EH (cell line): ENCODE measurements at places on chromosomes 2 and 18.

- DNase-seq, result peak; percentile 13
Observed at GRCh38 chr2:148534416-148535204, 109.9 kb upstream of the EPC2 start.

DNA sequence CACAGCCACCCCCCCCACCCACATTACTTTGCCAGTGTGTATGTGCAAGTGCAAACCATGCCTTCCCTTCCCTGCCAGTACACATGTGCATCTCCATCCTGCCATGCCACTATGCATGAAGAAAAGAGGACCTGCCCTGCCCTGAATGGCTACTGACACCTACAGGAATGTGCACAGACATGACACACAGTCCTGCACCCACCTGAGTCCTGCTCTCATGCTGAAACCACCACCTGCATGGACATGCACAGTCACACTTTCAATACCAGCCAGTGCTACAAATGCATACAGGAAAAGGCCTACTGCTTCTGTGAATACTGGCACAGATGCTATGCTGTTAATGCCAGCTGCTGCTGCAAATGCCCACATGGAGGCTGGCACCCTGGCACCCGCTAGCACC lies 334.4 kb upstream of the DLGAP1 start:
- no peak for DNase-seq

DNA sequence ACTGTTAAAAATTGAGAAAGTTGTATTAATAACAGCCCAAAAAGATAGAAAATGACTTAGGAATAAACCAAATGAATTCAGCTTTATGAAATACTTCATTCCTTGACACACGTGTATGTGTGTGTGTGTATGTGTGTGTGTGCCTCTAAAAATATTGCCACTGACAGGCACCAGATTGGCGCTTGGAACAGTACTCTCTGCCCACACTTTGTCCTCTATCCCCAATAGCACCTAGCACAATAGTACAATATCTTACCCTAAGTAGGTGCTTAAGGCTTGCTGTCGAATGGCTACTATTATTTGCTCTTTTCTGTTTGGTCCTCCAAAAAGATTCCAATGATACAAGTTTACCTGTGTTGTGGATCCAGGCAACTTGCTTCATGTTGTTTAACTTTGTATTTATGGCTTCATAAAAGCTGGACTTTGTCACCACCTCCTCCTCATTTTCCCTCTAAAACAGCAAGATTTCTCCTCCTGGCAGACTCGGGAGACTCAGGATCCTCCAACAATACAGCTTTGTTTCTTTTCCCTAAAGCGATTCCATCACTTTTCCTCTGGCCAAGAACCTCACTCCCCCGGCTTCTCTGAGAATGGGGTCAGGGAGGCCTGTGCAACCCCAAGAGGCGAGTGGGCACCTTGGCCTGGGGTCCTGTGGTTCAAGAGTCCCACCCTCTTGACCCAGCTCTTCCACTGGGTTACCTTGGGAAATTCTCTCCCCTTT lies 43.3 kb upstream of the LCLAT1 start:
- DNase-seq, result no peak

DNA sequence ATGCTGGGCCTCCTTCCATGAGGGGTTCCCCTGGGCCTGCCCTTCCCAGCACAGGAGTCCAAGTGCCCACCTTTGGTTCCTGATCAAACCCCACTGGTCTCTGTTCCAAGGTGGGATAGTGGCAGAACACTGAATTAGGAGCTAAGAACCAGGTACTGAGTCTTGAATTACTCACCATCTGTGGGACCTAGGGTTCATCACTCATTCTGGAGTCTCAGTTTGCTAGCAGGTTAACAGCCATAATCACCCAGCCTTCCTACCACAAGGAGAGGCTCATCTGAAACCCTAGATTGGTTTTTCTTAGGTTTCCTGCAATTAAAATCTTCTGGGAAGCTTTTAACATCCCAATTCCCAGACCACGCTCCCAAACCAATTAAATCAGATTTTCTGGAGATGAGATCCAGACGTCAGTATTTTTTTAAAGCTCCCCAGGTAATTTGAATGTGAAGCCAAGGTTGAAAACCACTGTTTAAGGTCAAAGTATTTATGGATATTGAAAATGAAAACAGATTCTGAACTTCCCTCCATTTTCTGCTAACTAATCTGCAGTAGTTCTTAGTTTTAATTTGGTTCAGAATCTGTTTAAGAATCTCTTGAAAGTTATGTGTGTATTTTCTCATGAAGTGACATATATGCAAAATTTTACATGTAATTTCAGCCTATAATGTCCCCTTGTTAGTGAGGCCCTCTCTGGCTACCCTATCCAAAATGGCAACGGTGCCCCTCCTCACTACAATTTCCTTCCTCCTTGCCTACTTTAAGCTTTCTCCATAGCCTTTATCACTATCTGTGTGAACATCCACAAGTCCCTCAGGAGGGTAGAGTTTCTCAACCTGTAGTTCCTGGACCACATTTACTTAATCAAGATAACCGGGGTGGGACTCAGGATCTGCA lies 166.5 kb upstream of the CXCR4 start:
- DNase-seq, result no peak

- no peak for DNase-seq
Observed at GRCh38 chr18:43863180-43863579, 585.9 kb upstream of the SYT4 start.

DNA sequence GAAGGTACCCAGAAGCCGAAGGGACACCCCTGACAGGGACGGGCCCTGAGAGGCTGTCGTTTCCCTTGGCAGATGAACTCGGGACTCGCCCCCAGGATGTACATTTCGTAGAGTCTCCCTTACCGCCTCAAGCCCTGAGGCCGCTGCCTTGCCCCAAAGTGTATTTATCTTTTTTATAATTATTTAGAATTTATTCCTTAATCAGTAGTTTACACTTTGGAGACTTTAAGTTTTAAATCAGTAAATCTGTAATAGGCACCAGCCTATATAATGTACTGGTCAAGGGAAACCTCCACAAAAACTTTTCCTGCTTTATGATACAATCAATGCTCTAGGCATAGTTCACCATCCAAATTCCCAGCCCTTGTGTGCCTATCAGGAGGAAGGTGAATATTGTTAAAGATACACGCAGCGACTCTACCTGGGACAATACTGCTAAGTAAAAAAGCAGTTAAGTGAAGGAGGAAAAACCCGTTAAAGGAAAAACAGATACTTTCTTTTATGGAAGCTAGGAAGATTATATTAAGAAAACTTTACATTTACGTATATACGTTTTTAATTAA lies 848 bp downstream of the VRK2 start:
- no peak for DNase-seq

DNA sequence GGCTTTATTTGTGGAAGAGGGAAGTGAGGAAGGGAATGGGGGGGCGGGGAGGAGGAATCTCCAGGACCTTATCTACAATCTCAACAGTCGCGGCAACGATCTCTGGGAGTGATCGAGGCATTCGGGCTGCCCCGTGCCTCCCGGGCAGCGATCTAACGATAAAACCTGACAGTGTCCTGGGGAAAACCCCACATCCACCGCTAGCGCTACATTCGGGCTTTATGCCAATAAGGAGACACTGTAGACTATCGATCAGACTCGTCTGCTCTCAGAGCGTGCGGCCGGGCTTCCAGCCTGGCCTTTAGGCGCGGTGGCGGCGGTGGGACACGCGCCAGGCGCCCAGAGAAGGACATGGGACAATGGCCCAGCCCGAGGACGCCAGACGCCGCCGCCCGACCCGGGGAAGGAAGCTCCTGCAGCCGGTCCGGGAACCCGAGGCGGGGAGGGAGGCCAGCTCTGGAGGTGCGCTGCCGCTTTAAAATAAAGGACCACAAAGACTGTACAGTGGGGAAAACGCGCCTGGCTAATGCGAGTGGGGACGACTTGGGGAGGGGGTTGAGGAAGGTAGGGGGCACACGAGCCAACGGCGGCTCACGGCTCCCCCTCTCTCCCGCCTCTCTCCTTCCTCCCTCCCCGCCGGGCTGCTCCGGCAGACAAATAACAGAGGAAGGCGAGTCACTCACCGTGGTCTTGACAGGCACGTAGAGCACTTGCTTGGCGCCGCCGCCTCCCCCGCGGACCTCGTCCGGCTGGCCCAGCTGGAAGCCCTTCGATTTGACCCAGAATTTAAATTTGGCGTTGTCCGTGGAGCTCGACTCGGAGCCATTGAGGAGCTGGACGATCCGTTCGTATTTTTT lies 2.2 kb downstream of the NOL4 start:
- no peak for DNase-seq

- peak; percentile 91 for DNase-seq
Observed at GRCh38 chr2:159982270-159982669, 80.1 kb downstream of the PLA2R1 start.

GRCh38 chr2:68974946-68975665 lies 670 bp downstream of the GKN1 start:
- no peak for DNase-seq

DNA sequence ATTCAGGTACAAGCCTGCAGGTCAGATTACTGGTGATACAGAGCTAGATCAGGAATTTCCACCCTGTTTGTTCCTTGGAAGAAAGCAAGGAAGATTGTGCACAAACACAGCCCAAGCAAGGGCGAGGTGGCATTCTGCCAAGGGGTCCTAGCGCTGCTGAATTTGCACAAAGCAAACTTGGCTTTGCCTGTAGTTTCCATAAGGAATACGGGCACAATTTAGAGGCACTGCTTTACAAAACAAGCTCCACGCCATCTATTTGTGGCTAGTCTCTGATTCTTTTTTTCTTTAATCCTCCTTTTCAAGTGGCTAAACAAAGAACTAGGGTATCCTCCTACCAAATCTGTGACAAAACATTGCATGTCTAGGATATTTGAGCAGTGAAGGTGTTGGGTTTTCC lies 195.5 kb upstream of the ACVR2A start:
- no peak for DNase-seq

DNA sequence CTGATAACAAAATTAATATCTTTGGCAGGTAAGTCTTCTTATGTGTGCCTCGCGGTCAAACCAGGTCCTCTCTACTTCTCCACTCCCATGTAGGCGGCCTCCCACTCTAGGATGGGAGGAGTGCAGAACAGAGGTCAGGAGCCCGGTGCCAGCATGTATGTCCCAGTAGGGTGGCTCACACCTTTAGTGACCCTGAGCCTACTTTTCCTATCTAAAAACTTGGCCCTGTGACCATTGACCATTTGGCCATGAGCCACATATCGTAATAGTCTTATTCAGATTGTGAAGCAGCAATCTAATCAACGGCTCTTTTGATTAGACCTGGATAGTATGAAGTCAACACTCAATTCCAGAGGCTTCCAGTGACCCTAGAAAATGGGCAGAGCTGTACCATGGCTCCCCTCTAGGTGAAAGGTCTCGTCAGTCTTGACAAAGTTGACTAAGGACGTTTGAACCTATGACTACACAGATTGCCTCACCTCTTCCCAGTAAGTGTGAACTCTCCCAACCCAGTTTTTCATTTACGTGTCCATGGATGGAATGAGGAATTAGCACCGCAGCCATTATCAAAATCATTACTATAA lies 17.1 kb upstream of the FABP1 start:
- DNase-seq, result no peak

DNA sequence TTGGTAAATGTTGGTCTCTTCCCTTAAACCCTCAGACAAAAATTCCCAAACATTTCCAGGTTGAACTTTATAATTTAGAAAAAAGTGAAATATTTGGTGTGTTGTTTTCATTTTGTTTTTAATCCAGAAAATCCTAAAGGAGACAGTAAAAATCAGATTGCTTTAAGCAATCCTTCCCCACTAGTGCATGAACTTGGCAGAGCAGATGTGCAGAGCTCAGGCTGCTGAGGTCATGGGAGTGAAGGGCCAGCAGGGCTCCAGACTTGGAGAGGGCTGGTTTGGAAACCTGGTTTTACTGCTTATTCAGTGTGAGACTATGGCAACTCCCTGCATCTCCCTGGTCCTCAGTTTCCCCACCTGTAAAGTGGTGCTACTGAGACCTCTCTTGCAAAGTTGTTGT lies 66.7 kb upstream of the TEX51 start:
- no peak for DNase-seq

DNA sequence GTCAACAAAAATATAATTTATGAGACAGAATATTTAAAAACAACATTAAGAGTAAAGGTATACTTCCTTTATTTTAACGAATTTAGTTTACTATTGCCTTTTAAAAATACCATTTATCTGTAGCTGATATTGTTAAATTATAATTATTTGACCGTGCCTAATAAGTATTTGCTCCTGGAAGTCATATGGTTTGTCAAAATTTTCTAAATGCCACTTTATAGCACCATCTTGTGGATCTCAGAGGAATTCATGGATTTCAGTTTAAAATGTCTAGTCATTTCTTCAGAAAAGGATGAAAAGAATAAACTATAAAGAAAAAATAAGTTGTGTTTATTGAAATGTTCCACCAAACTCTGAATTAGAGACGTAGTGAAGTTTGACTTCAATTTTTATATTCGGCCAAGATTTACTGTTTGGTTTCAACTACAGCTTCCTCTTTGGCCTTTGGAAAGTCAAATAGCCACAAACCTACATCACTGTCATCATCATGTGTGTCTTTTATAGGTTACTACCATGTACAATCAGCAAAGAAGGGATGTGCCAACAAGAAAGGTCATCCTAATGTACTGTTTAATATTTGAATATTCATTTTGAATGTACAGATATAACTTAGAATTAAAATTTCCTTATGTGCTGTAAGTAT lies 10.3 kb upstream of the FTCDNL1 start:
- DNase-seq, result peak; percentile 24

DNA sequence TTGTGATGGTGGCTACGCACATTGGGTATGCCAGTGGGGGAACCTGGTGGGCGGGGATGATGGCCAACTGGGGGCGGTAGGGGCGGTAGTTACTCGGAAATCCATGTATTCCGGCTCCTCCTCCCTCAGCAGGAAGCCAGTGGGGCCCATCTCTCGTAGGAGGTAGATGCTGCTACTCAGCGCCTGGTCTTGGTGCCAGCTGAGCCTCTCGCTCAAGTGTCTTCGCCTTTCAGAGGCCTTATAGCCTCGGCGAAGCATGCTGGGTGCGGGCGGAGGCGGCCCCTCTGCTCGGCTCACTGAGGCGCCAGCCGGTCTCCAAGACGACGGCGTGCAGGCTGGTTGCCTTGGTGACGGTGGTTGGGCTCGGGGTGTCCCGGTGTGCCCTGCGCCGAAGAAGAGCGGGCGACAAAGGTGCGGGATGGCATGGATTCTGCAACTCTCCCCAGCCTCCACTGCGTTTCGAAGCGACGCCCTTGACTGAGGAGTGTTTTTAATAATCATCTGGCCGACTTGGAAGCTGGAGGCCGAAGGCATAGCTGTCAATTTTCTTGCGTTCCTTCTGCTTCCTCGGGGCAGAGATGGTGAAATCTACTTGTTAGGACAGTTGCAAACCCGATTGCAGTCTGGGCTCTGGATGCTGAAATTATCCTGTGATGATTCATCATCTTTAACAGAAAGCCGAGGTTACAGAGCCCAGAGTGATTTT lies at the start of gene ZSWIM2:
ZSWIM2 (minus strand) TSS at position 298 of the 706 bp plus-strand sequence; CDS start at position 258, 40 bp downstream.
- DNase-seq, result peak; percentile 94

DNA sequence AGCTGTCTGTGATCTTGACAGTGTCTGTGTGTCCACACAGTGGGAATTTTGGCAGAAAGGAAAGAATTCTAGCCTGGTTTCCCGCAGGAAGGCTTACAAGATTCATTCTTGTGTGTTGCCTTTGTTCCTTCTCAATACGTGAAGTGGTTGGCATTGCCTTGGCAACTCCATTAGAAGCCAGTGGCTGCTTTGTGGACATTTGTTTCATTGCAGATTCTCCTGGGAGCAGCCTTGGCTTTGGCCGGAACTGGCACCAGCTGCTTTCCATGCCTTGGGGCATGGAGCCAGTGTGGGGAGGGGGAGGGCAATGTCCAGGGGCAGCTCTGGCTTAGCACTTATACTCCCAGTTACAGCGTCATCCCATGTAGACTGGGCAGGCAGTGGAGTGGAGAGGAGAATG lies 39.4 kb downstream of the KIF5C start:
- no peak for DNase-seq
